ENCODE measurements at places on chromosomes 5 and 9.
A peak's percentile ranks its signal among the peaks of the same experiment; 100 is the strongest.

- DNase-seq: no peak
Measured at GRCh38 chr9:2663461-2664173, 42.0 kb downstream of the VLDLR start.

- peak; percentile 62 for DNase-seq
Measured at GRCh38 chr5:106399391-106399790, 1271.3 kb downstream of the EFNA5 start.

DNA sequence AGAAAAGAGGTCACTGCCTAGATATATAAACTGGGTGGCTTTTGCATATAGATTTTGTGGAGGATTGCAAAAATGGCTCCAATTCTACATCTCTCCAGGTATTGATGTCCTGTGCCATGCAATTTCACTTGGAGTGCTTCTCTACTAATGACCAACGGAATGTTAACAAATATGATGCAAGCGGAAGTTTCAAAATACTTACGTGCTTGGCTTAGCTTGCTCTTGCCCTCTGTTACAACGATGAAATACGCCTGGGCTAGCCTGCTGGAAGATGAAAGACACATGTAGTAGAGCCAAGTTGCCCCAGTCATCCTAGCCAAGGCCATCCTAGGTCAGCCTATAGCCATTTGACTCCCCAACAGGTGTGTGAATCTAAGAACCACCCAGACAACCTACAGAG, 3.6 kb upstream of the POC5 start:
- DNase-seq: no peak

DNA sequence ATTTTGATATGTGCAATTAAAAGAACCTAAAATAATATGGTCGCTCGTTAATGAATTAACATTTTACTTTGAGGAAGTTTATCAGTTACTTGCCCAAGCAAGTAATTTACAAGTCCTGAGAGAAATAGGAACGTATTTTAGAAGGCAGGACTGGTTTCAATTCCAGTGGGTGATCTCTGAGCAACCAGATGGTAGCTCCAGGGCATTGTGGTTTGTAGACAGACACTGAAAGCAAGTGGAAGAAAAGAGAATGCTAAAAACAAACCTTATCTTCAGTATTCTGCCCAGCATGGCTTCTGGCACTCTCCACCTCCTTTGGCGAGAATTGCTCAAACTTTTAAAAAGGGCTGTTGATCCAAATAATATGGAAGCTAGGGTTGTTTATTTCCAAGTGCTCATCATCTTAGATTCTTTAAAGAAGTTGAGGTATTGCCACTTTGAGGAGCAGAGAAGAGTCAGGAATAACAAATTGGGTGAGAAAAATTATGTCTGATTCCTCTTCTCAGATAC, 31.8 kb upstream of the ERAP2 start:
- peak; percentile 33 for DNase-seq

DNA sequence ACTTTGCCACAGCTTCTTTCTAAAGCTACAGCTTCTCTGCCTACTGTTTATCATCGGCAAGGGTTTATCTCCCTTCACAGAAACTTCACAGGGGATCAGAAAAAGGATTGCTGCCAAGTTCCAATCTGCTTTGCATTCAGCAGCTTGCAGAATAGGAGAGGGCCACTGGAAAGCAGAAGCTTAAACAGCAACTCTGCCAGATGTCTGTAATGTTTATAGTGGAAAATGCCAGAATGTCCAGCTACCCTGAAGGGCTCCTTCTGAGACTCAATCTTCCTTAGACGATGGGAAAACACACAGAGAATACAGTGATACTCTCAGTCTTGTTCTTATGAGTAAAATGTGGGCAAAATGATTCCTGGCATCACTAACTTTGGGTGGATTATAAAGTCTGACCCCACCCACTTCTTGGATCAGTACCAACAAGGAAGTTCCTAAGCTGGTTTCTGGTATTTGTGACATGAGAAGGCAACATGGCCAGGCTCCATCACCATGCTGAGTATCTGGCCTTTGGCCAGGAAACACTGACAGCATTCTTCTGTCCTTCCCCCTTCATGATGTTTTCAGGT, 19.0 kb downstream of the STOM start:
- peak; percentile 95 for DNase-seq

- DNase-seq: no peak
Measured at GRCh38 chr9:11792870-11793269, 900.3 kb upstream of the TYRP1 start.

DNA sequence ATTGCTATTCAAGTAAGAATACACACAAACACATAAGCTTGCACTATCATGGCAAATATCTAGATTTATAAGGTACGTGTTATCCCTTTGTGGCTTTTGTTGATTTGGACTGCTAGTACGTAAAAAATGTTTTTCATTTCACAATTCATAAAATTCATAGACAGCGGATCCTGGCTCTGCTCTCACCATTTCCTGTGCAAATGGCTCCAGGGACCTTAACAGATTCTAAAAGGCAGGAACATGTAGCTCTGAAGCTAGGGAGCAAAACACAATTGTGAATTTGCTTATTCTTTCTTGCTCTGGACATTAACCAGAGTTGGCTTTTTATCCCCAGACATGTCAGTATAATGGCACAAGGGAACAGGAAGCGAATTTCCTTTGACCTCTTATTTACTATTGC, 1019.9 kb upstream of the WWC1 start:
- no peak for DNase-seq

DNA sequence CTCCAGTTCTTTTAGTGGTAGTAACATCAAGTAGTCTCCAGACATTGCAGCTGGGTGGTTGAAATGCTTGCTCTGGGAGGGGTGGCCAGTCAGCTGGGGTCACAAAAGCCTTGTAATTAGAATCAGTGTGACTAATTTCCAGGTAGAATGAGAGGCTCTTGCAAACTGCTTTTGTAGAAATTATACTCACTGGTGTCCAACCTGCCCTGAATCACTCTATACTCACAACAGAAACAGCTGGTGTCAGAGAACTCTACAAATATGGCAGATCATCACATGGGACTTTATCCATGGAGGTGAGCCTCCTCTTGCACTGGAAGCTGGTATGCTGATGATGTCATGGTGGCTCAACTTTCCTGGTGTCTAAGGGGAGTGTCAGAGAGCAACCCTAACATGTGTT, 71.3 kb downstream of the SH3TC2 start:
- no peak for DNase-seq

DNA sequence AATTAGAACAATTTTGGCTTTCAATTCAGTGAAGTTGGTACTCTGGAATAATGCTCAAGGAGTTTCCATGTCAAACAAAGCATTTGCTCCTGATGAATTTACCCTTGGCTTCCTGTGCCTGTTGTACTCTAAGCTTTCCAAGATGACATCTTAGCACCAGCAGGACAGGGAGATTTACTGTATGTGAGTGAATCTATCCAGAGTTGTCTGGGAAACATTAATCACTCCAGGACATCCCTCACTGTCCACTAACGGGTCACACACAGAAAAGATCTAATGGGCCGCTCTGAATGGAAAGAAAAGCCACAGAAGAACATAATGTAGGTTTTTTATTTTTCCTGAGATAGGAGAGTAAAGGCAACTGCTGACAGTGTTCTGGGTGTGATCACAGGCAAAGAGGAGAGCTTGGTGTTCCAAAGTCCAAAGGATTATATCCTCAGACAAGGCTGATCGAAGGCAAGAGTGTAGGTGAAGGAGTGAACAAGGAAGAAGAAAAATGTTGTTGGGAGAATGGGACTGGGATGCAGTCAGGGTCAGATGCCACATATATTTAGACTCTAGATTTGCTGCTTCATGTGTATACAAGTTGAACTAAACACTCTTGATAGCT, 167.7 kb upstream of the RPS23 start:
- no peak for DNase-seq

- no peak for DNase-seq
Measured at GRCh38 chr5:115778417-115778816, 38.0 kb downstream of the CDO1 start.

- DNase-seq: peak; percentile 43
Measured at GRCh38 chr5:142304013-142304701, 20.7 kb downstream of the SPRY4 start.

- DNase-seq: peak; percentile 35
Measured at GRCh38 chr9:70679845-70680244, 265.4 kb upstream of the KLF9 start.

DNA sequence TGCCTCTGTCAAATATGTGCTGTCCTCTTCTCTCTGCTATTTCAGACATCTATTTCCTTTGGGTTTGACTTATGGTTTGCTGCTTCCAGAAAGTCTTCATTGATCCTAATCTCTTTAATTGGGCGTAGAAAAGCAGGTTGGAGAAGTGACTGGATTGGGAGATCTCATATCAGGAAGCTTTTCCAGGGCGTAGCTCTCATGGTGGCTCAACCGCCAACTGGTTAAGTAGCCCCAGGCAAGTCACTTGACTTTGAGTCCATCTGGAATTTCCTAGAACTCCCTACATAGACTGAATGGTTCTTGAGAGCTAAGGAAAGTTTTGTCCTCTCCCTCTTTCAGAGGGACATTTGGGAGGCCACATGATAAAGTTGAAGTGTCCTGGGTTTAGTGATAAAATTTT, 192.3 kb upstream of the GLRA1 start:
- no peak for DNase-seq

DNA sequence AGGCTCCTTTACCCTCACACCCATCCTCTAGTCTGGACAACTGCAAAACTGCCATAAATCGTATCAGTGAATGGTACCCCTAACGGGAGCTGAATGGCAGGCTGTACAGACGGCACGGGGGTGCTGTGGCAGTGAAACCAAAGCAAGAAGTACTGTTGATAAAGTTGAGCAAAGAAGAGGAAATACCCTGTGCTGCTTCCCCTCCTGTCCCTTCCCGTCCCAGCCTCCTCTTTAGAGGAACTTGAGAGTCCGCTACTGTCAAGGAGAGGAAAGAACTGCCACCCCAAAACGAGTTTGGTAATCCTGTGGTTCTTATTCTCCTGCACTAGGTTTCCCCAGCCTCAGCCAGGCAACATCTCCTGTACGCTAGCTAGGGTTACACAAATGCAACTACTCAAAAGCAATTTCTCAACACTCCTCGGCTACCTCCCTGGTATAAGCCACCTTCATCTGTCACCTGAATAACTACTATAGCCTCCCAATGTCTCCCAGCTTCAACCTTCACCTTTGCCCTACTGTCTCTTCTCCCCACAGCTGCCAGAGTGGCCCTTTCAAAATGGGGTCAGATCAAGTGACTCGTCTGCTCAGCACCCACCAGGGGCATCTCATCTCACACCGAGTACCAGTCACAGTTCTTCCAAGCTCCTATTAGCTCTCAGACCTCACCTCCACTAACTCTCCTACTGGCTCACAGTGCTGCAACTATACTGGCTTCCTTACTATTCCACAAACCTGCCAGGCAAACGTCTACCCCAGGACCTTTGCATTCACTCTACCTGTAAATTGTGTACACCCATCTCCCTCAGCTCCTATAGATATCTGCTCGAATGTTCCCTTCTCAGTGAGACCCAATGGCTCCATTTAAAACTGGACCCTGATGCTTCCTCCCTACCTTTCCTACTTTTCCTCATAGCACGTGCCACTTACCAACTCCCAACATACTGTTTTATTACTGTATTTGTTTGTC, 4.1 kb downstream of the GLRX start:
- DNase-seq: no peak

- no peak for DNase-seq
Measured at GRCh38 chr5:30041831-30042385, 1151.6 kb upstream of the CDH6 start.

DNA sequence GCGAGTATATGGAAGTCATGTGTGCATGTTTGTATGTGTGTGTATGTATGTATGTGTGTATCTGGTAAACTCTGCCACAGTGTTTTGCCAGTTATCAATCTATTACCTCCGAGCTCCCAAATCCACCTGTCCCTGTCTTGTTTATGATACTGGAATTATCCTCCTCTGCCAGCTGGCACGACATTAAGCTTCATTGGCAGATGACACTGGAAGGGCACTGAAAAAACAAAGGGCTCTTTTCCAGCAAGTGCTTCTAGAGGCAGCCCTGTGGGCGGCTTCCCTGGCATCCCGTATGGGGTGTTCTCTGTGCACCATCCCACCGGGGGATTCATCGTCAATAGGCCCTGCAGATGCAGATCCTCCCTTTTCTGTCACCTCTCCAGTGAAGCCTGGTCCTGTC, 221.5 kb downstream of the MSX2 start:
- no peak for DNase-seq

- no peak for DNase-seq
Measured at GRCh38 chr5:166330036-166330435, 1961.4 kb upstream of the WWC1 start.

GRCh38 chr5:88729084-88729828, 153.7 kb downstream of the MEF2C start:
- peak; percentile 82 for DNase-seq

- DNase-seq: peak; percentile 67
Measured at GRCh38 chr9:18485714-18486113, 11.8 kb downstream of the ADAMTSL1 start.

DNA sequence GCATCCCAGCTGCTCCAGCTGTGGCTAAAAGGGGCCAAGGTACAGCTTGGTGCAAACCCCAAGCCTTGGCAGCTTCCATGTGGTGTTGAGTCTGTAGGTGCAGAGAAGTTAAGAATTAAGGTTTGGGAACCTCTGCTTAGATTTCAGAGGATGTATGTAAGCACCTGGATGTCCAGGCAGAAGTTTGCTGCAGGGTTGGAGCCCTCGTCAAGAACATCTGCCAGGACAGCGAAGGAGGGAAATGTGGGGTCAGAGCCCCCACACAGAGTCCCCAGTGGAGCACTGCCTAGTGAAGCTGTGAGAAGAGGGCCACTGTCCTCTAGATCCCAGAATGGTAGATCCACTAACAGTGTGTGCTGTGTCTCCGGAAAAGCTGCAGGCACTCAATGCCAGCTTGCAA, 236.2 kb upstream of the ADRA1B start:
- no peak for DNase-seq

DNA sequence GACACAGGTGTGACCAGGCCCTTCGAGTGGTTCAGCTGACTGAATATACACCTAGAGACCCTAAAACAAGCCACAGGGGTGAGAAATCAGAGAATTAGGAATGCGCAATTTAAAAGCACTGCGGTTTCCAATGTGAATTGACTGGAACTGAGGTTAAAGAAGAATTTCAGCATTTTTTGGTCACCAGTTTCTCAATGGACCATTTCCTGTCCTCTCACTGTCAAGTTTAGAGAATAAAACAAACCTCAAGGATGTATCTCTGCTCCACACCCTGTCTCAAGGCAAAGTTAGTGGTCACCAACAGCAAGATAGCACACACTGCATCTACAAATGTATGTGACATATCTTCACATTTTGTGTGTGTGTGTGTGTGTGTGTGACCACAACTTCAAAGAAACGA, 143.8 kb upstream of the MAP3K1 start:
- no peak for DNase-seq

- peak; percentile 43 for DNase-seq
Measured at GRCh38 chr5:32461441-32462120, 17.0 kb upstream of the ZFR start.

DNA sequence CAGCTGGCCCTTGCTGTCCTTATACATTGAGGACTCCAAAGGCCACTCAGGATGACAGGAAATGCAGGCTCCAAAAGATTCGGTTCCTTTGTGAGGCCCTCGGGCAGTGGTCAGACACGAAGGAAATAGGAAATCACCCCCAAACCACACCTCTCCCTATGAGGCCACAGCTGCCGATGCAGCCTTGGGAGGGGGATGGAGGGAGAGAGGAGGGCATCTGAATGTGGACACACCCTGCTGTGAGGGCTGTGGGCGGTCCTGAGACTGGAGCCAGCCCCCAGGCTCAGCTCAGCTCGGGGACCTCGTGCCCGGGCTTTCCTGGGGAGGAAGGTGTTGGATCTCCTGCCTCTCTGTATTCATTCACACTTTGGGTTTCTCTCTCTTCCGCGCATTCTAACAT, 2.7 kb upstream of the CLPTM1L start:
- DNase-seq: no peak
